ENCODE measurements at places on chromosomes 1 and 21.

GRCh38 chr1:225480825-225481434 lies 53.1 kb upstream of the LBR start:
- no peak for DNase-seq

- no peak for DNase-seq
These were observed 133.1 kb downstream of the SMYD3 start for GRCh38 chr1:246373828-246374569.

DNA sequence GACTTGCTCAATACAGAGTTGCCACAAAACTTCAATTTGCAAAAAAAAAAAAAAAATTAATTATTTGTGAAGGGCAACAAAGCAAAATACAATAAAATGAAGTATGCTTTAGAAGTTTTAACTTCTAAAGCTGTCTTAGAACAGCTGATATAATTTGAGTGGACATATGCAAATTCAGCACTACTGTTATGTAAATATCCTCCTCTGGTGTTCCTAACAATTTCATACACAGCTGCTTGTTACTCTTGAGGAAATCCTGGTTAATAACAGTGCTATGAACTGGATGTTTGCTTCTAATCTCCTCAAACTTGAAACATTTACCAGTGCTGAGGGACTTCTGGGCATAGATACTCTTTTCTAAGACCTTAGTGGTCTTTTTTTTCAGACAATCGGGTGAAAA lies 69.6 kb upstream of the COL24A1 start:
- no peak for DNase-seq

GRCh38 chr1:43850591-43851233 lies 82.9 kb upstream of the ARTN start:
- DNase-seq, result no peak

DNA sequence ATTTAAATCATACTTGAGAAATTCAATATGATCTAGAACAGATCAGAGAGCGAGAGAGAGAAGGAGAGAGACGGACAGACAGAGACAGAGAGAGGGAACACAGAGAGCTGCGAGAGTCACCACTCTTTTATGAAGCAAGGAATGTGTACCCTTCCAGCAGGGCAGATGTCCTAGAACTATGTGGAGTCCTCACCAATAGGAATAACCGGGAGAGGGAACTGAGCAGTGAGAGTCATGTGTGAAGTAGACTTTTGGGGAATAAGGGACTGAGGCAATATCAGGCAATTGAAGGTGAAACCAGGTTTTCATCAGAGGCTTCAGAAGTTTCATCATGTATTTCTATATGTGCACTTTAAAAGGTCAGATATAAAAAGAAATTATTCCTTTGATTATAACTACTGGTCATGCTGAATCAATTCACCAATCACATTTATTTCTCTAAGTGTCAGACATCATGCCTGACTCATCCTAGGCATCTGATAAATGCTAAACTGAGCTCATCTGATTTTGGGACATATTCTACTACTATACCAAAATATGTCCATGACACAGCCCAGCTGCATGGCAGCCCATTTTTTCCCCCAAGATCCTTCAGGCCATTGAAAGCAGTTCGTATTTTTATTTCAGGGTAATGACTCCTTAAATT lies 22.4 kb downstream of the VTCN1 start:
- DNase-seq, result no peak

DNA sequence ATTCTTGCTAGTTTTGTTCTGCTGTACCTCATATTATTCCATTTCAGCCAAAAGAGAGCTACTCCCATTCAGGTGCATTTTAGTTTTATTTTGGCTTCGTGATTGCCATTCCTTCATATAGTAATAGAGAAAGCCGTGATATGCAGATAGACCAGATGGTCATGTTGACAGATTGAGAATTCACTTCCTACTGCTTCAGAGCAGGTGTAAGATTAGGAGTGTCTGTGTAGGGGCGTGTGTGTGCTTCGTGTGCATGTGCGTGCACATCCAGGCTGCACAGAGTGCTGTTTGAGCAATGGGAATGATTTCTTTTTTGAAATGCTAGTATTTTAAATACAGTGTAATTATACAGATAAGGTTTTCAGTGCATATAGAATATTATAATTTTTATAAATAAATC lies 10.3 kb downstream of the NFIA start:
- no peak for DNase-seq

DNA sequence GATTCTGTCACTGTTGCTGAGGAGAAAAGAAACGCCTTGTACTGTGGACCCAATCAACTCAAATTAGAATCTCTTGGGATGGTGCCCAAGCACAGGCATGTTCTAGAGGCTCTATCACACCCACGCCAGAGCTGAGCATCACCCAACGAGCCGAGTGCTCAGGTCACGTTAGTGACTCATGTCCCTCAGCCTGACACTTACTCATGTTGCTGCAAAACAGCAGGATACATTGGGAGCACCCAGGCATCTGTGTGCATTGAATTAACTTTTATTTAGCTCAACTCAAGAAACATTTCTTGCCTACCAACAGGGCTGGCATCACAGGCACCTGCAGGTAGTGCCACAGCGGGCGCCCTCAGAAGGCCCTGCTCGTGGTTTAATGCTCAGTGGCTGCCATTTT lies 149.8 kb downstream of the ETS2 start:
- no peak for DNase-seq

GRCh38 chr1:153525088-153525728 lies 10.6 kb downstream of the S100A6 start:
- DNase-seq, result no peak

GRCh38 chr1:110582378-110582777 lies 23.8 kb downstream of the KCNA2 start:
- DNase-seq, result no peak

GRCh38 chr1:241157435-241157834 lies 199.6 kb downstream of the RGS7 start:
- no peak for DNase-seq

GRCh38 chr21:17796503-17796902 lies 22.7 kb downstream of the C21orf91 start:
- DNase-seq, result no peak

- no peak for DNase-seq
These were observed 500.6 kb downstream of the DISC1 start for GRCh38 chr1:232127190-232127589.

DNA sequence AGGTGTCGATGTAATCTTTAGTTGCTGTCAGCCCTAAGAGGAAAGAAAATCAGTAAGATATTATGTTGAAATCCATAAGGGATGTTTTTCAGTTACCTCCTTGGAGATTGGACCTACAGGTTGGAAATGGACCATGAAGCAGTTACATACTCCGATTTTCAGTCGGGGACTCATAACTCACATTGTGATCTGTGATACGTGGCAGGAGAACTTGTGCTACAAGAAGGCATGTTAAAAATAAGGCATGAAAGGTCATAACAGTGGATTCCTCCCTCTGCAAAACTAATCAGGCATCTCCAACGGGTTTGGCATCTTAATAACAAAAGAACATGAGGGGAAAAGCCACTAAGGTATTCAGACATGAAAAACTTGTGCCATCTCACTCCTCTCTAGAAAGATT lies 111.2 kb upstream of the CACHD1 start:
- no peak for DNase-seq

DNA sequence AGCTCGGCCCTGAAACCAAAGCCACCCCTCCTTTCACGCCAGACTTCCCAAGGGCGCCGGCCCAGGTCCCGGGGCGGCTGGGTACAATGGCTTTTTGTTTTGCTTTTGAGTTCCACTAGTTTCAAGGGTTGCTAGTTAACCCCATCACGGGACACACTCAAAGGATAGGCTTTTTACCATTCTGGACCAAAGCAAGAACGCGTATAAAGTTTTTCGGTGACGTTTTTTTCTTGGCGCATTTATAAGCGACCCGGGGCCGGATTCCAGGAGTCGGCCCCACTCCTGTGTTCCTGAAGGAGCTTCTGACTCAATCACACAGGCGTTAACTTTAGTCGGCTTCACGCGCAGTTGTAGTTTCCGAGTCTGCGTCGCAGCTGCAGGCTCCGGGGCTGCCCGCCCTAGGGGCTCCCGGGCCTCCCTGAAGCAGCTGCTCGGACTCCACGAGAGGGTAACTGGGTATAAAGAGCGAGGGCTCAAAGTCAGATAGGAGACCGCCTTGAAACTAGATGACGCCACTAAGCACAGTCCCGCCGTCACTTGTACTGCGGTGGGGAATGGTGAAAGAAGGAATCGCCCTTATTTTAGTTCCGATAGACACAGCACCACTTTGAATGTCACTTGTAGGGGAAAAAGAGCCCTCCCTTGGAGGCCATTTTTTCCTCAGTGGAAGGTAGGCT lies 707 bp upstream of the KLHL21 start:
- DNase-seq, result no peak

DNA sequence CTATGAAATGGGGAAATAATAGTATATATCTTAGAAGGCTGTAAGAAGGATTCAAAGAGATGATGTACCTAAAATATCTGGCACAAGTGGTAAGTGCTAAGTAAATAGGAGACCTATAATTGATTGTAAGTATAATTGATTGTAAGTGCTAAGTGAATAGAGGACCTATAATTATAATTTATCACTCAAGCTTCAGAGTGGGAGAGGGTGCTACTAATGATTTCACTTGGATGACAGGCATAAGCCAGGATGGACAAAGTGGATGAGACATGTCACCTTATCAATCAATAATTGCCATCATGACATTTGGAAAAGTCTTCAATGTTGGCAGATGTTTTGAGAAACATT lies 11.2 kb downstream of the RCAN1 start:
- no peak for DNase-seq

DNA sequence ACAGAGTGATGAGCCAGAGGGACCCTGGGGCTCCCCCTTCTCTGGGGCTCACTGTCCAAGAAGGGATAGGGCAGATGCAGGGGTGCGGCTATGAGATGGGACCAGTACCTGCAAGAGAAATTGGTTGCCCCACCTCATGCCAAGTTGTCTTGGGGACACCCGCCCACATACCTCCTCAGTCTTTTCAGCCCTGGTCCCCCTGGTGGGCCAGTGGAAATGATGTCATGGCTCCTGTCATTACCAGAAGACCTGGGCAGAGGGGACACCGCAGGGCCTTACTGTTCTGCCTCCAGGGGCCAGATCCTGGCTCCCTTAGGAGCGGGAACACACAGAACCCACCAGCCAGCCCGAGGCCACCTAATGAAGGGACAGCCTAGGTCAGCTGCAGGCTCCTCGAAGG lies 63.2 kb downstream of the CDK18 start:
- DNase-seq, result no peak

- peak; percentile 33 for DNase-seq
These were observed 41.5 kb downstream of the KIAA1614 start for GRCh38 chr1:180954005-180954800.

DNA sequence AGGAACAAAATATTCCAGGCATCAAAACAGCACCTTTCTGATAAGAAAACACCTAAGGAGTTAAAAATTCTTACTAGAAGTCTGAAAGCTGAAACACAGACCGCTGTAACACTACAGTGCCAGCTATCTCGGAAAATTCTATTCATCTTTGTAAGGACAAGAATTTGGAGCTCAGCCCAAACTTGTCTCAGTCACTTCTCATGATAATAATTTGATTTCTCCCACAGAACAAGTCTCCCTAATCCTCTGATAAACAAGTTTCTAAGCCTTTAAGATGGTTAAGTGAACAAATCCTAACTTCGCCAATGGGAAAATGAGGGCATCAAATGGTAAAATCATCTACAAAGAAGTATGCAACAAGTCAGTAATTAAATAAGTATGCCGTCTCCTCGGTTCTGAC lies 59.9 kb downstream of the SIPA1L2 start:
- no peak for DNase-seq

GRCh38 chr1:112057736-112058135 lies 68.3 kb upstream of the KCND3 start:
- no peak for DNase-seq

DNA sequence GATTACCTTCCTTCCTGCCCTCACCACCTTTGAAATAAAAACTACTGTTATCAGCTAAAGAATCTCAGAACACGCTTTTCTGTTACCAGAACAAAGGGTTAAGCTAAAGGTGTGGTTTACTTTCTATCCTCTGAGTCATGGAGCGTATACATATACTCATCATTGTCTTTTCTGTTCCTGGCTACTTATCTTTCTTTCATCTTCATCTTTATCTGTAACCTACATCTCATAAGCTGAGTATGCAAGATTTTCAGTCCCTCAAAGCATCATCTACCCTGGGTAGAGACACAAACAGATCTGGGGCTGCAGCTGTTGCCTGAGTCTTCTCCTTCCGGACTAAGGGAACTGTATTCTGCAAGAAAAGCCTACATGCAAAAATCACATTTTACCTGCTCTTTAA lies 75.6 kb downstream of the LMO4 start:
- DNase-seq, result no peak

- no peak for DNase-seq
These were observed 15.7 kb downstream of the FHAD1 start for GRCh38 chr1:15262706-15263105.

DNA sequence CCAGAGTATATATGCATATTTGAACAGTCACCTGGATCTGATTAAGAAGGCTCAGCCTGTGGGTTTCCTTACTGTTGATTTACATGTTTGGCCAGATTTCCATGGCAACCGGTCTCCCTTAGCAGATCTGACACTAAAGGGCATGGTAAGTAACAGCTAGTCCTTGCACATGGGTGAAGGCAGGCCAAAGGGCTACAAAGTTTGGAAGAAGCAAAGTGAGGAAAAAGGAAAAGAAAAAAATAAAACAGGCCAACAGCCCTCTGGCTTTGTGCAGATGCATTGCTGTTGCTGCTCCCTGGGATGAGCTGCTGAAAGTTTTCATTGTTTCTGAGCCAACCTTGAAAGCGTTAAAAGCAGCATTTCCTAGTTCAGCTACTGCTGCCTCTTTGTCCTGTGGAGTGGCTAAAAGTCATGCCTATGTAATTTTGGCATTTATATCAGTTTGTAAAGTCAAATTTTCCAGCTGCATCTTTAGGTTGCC lies 176.5 kb upstream of the HOOK1 start:
- no peak for DNase-seq

DNA sequence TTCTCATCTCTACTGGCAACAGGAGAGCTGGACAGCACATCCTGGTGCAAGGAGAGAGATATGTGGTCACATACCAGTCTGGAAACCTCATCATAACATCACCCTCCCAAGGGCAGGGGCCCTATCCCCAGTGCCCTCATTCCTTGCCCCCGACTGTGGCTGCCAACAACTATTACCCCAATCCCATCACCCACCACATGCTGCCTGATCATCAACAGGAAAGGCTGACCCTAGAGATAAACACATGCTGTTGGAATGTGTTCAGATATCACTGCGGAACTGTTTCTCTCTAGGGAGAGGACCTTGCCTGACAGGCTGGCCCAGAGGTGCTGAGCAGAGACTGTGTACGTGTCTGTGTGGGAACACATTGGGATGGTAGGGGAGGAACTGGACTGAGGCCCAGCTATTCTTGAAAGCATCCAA lies 4.5 kb upstream of the INKA2 start:
- DNase-seq, result no peak

GRCh38 chr1:3564921-3565831 lies 46.1 kb downstream of the MEGF6 start:
- no peak for DNase-seq

GRCh38 chr1:214550857-214551435 lies 456 bp downstream of the PTPN14 start:
- no peak for DNase-seq
